ENCODE measurements at places on chromosomes 4 and X. TPM values are rescaled to one million over a fixed set of nuclear protein-coding genes. Genes with fewer than 3 reads are reported as not detected.

The ELF4 gene
- 29.0 TPM for total RNA-seq

The ERAS gene
- total RNA-seq = 0.16 TPM

The RBMXL3 gene
- not detected for total RNA-seq

The FAM47E gene
- total RNA-seq = 0.10 TPM

The DMRTC1 gene
- total RNA-seq = not detected

The UBA6 gene
- total RNA-seq = 23.2 TPM

The CD40LG gene
- total RNA-seq = not detected

The GPRASP1 gene
- total RNA-seq = 0.24 TPM

The MAOB gene
- total RNA-seq = 0.29 TPM

The TTC29 gene
- not detected for total RNA-seq

The FAM9C gene
- not detected for total RNA-seq

The TGIF2LX gene
- not detected for total RNA-seq

The ADGRL3 gene
- total RNA-seq = 0.06 TPM

The HTN3 gene
- total RNA-seq = not detected

The MAGEA9B gene
- not detected for total RNA-seq

The ARX gene
- total RNA-seq = 0.25 TPM

The KCND1 gene
- total RNA-seq = 1.1 TPM

The PAGE5 gene
- not detected for total RNA-seq

The POLN gene
- 0.53 TPM for total RNA-seq

The SOD3 gene
- total RNA-seq = not detected

The CYP4V2 gene
- 3.1 TPM for total RNA-seq

The TRPC3 gene
- 0.08 TPM for total RNA-seq

The SLC9B1 gene
- total RNA-seq = not detected

The HELT gene
- total RNA-seq = not detected

The ABLIM2 gene
- 7.8 TPM for total RNA-seq

The PDZD4 gene
- total RNA-seq = 3.7 TPM

The PNMA6F gene
- not detected for total RNA-seq

The GAGE12J gene
- total RNA-seq = not detected

The CTAG2 gene
- total RNA-seq = not detected

The TEX11 gene
- not detected for total RNA-seq

The CYBB gene
- total RNA-seq = 0.03 TPM

The MGST2 gene
- 44.5 TPM for total RNA-seq

The ZIC3 gene
- total RNA-seq = not detected

The DACH2 gene
- total RNA-seq = not detected

The MXRA5 gene
- total RNA-seq = not detected
